ENCODE measurements at places on chromosomes 7 and 10.

DNA sequence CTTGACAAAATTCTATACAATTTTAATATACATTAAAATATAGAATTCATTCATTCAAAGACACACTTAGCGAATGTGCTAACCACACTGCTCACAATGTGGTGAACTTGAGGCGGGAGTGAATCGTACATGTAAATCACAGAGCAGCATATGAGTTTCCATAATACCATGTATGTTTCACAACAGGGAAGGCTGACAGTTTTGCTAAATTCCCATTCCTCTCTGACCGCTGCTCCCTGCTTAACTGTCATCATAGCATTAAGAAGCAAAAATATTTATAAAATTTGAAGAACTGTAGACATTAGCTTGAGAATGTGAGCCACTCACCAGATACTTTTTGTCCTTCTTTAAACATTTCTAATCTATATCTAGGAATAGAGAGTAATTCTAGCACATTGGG, 763.3 kb downstream of the MAGI2 start:
- DNase-seq, result no peak

DNA sequence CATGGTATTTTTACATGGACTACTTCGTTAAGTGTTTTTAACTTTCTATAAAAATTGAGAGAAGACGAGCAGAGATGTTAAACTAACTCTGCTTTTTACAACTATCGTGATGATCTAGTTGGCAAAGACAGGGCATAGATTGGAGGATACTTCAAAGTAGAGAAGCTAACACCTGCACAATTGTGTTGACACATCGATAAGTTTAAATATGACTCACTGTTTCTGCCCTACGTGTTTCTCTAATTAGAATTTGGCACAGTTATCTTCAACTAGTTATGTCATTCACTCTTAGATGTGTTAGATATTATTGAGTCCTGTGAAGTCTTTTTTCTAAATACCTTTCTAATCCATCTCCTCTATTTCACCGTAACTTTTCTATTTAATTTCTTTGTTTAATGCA, 68.5 kb upstream of the FERD3L start:
- DNase-seq, result no peak

- DNase-seq, result no peak
Measured at GRCh38 chr7:143104759-143105158, 27.1 kb upstream of the PIP start.

GRCh38 chr7:2761131-2761624, 73.2 kb downstream of the AMZ1 start:
- no peak for DNase-seq

GRCh38 chr7:19928247-19928646, 154.8 kb upstream of the TMEM196 start:
- no peak for DNase-seq

GRCh38 chr10:102400076-102400475, 4.6 kb downstream of the NFKB2 start:
- no peak for DNase-seq

- no peak for DNase-seq
Measured at GRCh38 chr10:33669904-33670303, 335.4 kb upstream of the NRP1 start.

GRCh38 chr10:9508606-9509005, 1454.1 kb downstream of the GATA3 start:
- DNase-seq, result no peak

DNA sequence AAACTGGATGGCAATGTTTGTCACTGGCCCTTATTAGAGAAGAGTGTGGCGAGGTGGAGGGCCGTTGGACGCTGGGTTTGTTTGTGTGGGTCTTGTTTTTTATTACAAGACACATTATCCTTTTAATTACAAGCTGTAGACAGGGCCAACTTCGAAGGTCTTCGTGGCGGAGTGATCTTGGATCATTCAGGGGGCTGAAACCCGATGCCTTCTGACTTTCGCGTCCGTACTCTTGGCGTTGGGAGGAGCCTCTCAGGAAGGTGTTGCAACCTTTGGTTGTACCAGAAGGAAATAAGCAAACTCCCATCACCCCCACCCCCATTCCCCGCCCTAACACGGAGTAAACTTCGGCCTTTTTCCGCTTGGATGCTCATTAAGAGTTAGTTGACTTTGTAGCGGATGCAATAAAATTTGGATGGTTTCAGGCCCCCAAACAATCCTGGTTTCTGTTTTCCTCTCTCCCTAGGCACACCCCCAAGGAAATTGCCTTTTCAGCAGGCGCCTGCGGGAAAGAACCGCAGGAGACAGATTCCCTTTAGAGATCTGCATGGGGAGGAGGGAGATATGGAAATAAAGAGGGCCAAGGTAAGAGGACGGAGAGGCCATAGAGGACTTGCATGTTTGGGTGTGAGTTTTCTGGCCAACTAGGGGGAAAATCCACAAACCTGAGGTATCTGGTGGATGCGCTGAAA, 294.5 kb upstream of the NFE2L3 start:
- peak; percentile 73 for DNase-seq

DNA sequence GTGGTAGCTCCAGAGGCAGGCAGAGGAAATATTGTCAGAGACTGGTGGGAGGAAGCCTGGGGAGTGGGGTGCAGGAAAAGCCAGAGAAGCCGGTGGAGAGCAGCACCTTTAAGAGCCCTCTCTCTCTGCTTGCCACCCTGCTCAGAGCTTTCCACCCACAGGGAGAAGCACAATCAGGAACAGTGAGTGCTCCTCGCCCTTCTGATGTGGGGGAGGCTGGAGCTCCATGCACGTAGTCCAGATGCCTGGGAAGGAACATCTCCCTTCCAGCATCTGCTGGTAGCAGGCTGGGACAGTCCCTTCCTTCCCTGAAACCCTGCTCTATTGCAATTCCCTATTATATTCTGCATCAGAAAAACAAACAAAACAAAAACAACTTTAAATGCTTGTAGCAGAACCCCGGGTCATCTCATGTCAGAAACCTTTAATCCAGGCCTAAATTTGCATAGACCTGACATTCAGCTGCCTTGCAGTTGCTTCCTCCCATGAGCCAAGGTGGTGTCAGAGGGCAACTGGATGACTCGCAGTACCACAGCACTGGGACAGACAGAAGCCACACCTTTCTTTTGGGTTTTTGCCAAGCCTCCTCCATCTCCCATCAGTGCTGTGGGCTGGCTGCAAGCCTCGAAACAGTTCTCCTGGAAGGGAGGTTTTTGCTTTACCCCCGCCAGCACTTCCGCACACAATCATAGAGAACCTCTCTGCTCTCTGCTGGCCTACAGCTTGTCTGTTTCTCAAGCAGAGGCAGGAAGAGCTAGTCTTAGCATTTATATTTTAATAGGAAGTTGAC, 13.1 kb downstream of the AVPI1 start:
- peak; percentile 83 for DNase-seq

DNA sequence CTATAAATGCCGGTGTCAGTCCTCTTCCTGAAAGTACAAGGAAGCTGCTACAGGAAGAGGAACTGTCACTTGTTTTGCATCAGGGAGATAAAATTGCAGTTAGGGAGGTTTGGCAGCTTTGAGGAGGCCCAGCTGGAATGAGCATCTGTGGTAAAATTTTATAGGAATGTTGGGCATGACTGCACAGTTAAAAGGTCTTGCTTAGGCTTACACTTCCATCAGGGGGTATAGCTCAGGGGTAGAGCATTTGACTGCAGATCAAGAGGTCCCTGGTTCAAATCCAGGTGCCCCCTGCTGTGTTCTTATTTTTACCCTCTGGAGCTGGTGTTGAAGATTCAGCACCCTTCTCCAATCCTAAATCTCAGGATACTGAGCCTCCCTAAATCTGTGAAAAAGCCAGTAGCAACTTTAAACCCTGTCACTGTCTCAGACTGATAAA, 65.9 kb downstream of the ZNF467 start:
- DNase-seq, result peak; percentile 69

- DNase-seq, result no peak
Measured at GRCh38 chr7:116348346-116348745, 138.0 kb downstream of the TES start.

Measured in kidney tubule cell (primary cell).